ENCODE measurements at places on chromosomes 12 and 14.

- no peak for DNase-seq
Observed at GRCh38 chr14:104130974-104131651, 7.3 kb upstream of the KIF26A start.

- no peak for DNase-seq
Observed at GRCh38 chr12:6752167-6752920, 597 bp downstream of the MLF2 start.

DNA sequence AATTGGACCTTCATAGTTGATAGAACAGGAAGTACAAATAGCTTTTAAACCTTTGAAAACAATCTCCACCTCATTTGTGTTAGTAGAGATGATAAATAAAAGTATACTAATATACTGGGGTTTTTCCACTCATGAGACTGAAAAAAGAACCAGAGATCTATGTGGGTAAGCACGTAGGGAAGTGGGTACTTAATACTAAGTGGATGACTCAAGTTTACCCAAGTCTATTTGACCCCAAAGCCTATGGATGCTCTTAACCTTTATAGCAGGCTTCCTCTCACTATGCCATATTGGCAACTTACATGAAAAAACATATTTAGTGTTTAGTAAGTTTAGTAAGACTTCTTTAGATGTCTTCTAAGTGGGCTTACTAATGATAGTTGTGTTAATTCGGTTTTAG, 49.2 kb upstream of the CHPT1 start:
- DNase-seq: no peak

GRCh38 chr12:48194799-48195201, 8.3 kb downstream of the OR10AD1 start:
- no peak for DNase-seq

DNA sequence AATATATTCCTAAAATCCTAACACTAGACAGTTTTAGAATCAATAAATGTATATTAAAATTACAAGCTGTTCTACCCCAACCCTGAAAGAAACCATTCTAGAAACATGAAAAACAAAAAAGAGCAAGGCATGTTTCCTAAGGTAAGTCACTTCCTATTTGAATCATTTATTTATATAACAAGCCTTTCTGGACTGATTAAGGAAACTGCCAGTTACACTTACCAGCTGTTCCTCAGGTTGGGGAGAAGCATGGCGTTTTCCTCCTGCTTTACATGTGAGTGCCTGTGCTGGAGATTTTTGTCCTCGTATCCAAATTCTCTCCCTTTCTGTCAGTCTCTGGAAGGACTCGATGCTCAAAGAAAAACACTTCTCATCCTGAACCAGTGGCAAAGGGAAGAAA, 183.3 kb downstream of the EFCAB11 start:
- no peak for DNase-seq

DNA sequence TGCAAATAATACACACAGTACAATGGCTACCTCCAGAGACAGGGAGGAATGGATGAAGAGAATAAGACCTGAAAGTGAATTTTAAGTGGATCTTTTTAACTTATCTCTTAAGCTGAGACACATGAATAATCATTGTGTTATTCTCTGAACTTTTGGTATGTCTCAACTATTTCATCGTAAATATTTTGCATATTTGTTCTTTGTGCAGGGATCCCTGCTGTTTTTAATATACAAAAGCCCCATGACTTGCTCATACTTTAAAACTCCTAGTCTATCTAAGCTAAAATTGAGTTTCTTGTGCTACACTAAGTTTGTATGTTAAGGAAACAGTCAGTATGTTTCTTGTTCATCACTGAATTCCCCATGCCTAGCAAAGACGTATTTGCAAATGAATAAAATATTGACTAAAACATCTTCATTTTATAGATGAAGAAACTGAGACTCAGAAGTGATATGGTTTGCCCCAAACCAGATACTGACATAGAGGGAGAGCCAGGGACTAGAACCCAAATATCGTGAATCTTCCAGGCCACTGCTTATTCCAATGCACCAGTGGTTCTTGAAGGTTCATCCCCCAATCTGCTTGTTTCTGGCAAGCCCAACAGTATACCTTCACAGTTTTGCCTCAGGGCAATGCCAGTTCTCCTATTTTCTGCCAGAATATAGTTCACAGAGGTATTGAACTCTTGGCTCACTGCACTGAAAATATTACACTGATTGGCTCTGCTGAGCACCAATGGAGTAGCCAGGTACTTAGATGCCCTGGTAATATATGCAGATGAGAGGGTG, 356.9 kb downstream of the MED13L start:
- DNase-seq: no peak
